Activated CD8-positive, alpha-beta T cell treated with anti-CD3 and anti-CD28 coated beads, Interleukin-2, amount 10 ng/mL, durations not matched to agents 7 days and 5 days (primary cell): ENCODE measurements at places on chromosomes 13 and 19. TPM values are rescaled to one million over a fixed set of nuclear protein-coding genes. Genes with fewer than 3 reads are reported as not detected.

Gene DNAAF3
- total RNA-seq = 0.23 TPM

Gene THSD1
- total RNA-seq = 0.16 TPM

Gene ZNF559
- 18.0 TPM for total RNA-seq

Gene CCDC169
- not detected for total RNA-seq

Gene OXGR1
- total RNA-seq = not detected

Gene PRSS57
- total RNA-seq = not detected

Gene MYCBP2
- 107 TPM for total RNA-seq

Gene PSG2
- not detected for total RNA-seq

Gene ASPDH
- not detected for total RNA-seq

Gene ZNF667
- total RNA-seq = 1.1 TPM
